DMS153 (cell line): ENCODE measurements at places on chromosomes 3 and 15.

GRCh38 chr3:32892625-32893598, 58.5 kb upstream of the CCR4 start:
- no peak for DNase-seq

- DNase-seq: no peak
These were observed 38.3 kb upstream of the TPM1 start for GRCh38 chr15:63004211-63004610.

GRCh38 chr3:66809595-66809958, 188.5 kb upstream of the KBTBD8 start:
- DNase-seq: no peak

- no peak for DNase-seq
These were observed 16.0 kb downstream of the SLC22A14 start for GRCh38 chr3:38297947-38298711.

- no peak for DNase-seq
These were observed 722.3 kb upstream of the LMCD1 start for GRCh38 chr3:7779331-7779730.
